Activated CD4-positive, alpha-beta T cell treated with anti-CD3 and anti-CD28 coated beads, Interleukin-2, Interleukin-6, amounts not matched to agents 100 ng/mL and 50 ng/mL, durations not matched to agents 16 hours and 8 hours (primary cell): ENCODE measurements at places on chromosomes 16 and 17.

- no peak for DNase-seq
Observed at GRCh38 chr17:43224146-43224705, 4.2 kb downstream of the CCDC200 start.

DNA sequence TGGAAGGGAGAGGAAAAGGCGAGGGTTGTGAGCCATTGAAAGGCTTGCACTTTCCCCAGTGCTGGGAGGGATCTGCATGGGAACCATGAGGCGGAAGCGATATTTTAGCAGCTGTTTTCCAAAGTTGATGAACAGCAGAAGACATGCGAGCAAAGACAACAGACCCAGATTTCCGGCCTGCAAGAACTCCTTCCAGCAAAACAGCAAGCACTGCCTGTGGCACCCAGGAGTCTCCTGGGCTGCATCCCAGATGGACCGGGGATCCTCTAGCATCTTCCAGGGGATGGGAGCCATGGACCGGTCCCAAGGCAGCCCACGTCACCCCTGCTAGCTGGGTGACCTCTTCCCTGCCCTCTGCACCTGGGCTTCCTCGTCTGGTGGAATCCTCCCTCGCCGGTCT, 162.8 kb downstream of the IRF8 start:
- no peak for DNase-seq

GRCh38 chr16:71504901-71505300, 15.8 kb upstream of the ZNF19 start:
- no peak for DNase-seq

GRCh38 chr16:23909792-23910418, 74.1 kb downstream of the PRKCB start:
- DNase-seq: no peak

- DNase-seq: no peak
Observed at GRCh38 chr17:8563024-8563776, 67.3 kb downstream of the MYH10 start.

GRCh38 chr16:3458278-3458851, 14.9 kb downstream of the NAA60 start:
- DNase-seq: peak; percentile 21

- DNase-seq: no peak
Observed at GRCh38 chr16:84788920-84789391, 30.8 kb upstream of the CRISPLD2 start.

DNA sequence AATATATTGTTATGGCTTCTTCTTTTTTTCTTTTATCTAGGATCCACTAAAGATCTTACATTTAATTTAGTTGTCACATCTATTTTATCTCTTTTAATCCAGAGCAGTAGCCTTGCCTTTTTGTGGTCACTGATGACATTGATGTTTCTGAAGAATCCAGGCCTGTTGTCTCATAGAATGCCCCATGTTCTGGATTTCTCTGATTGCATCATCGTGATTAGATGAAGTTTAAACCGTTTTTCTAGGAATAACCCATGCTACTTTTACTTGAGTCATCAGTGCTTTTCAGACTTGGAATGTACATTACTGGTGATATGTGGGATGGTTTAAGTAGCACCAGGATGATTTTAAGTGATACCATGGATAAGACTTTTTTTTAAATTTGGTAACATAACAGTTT, 106.4 kb upstream of the CES5A start:
- DNase-seq: no peak

DNA sequence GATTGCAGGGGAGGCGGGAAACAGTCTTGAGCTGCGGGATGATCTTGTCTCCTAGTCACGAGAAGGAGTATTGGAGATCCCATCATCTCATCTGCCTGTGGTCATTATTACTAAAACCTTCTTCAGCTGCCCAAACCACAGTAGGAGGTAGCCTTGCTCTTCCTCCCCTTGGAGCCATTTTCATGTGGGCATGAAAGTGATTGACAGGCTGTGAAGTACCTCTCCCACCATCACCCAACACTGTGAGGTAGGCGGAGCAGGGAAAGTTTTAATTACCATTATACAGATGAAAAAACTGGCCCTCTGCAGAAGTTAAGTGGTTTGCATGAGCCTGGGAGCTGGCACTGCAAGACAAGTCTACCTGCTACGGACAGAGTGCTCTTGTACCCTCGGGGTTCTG, 237.3 kb downstream of the MSI2 start:
- DNase-seq: no peak

DNA sequence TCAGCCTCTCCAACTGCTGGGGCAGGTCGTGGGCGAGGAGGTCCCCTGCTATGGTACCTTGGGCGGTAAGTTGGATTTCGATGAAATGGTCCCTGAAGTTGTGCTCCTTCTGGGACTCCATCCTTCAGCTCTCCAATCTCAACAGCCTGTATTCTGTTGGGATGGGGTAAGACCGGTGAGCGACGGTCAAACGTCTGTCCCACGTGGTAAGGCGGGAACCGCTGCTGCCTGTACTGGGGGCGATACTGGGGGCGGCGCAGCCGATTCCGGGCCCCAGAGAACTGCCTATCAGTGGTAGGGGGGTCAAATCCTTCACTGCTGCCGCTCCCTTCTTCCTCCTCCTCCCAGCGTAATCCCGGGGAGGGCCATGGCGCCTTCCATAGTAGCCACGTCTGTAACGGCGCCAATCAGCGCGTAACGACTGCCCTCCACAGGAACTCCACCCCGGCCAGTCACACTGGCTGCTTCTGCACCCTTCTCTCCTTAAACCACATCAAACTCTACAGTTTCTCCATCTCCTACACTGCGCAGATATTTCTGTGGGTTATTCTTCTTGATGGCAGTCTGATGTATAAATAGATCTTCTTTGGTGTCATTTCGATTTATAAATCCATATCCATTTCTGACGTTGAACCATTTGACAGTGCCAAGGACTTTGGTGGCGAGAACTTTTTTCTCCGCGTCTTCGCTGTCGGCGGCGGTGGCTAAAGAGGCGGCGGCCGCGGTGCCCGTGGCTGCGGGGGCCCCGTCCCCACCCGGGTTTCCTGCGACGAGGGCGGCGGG, 41.1 kb downstream of the AHSP start:
- DNase-seq: no peak

DNA sequence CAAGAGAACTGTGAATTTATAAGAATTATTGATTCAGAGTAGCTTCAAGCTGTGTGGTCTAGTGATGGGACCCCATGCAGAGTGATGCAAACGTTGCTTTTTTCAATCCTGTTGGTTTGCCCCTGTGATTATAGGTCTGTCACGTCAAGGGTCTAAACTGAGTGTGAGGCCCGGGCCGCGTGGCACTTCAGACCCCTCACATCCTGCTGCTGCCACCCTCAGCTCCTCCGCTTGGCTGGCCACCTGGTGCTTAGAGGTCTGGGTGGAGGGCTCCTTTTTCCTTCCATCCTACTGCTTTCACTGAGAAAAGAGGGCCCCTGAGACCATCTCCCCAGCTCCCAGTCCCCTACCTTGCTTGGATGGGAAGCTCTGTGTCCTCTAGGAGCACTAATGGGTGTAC, 12.0 kb downstream of the MYL4 start:
- DNase-seq: no peak

- DNase-seq: no peak
Observed at GRCh38 chr16:81516478-81517149, 72.0 kb downstream of the CMIP start.

DNA sequence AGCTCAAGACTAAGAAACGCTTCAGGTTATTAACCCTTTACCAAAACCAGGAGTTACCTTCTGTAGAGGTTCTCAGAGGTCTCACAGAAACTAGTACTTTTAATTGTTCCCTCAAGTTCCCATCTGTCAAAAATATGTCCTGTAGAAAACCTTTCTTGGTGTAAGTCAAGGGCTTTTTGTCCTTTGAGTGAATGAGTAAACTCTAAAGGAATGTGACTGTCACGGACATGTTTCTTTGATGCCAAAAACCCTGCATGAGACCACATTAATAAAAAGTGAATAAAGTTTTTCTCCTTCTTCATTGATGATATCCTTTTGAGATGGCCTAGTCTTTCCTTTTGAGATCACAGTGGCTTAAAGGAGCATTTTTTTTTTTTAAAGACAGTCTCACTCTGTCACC, 102.9 kb downstream of the NLK start:
- DNase-seq: no peak

DNA sequence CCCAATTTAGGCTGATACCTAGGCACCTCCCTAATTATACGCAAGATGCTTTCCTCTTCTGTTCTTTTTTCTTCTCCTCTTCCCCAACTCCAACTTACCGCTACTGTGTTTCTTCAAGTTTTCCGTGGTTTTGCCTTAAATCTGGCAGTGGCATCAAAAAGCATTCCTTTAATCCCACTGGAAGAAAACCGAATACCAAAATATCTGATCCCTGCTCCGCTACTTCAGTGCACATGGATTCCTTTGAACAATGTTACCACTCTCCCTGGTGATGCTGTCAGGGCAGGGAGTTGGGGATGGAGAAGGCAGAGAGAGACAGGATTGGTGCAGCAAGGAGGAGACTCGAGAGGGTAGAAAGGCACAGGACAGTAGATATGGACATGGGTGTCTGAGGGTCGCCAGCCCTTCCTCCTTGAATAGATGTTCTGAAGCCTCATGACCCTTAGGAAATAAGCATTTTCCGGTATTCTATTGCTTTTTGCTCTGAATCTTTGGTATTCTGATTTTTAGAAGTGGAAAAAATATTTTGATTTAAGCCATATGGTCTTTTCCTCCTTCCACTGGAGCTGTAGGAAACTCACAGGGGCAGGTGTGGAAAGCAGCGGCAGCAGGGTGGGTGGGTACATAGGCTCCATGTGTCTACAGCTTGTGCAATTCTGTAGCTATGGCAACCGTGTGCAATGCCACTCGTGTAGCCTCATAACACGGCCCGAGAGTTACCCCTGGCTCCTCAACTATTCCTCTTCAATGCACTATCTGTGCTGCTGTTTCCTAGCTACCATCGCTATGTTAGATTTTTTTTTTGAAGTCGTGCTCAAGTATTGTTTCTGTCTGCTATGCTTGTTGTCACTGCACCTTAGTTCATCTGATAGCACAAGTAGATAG, 32.3 kb upstream of the TANC2 start:
- DNase-seq: no peak

- no peak for DNase-seq
Observed at GRCh38 chr16:84009282-84009681, 33.3 kb downstream of the SLC38A8 start.

- no peak for DNase-seq
Observed at GRCh38 chr16:57567691-57568090, 25.2 kb downstream of the ADGRG5 start.

- peak; percentile 77 for DNase-seq
Observed at GRCh38 chr17:47253541-47254402, at the start of gene ITGB3. Gene ITGB3, plus strand, starts transcription at chr17:47253827. Its CDS starts 35 bp downstream, at chr17:47253862.

DNA sequence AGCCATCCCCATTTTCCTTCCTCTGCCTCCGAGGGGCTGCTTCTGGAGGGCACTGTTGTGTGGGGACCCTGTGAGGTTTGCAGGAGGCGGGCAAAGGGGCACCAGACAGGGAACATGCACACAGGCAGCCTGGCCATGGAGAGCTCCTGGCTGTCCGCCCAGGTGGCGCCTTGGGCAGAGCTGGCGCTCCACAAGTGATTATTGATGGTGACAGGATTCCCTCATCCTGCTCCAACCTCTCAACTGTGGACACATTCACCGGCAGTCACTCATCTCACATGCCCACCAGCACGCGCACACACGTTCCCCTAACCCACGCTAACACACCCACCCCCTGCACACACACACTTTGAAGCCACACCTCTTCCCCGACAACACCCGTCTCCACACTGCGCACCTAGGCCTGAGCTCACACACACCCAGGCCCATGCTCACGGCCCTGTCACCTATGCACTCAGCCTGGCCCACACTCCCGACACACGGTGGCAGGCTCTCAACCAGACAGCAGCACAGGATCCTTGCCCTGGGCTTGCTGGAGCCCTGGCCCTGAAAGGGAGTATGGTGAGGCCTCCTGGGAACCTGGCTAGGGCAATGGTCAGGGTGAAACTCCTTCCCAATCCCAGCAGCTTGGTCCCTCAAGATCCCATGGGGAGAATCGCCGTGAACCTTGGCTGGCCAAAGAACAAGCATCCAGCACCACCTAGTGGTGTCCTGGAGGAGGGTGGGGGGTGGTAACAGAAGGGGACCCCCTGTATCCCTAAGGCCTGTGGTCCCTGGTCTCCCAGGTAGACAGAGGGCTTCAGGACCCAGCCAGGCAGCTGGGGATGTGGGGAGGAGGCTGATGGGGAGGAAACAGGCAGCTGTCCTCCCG, 3.6 kb downstream of the PNMT start:
- DNase-seq: no peak

- DNase-seq: no peak
Observed at GRCh38 chr17:5354886-5355415, 64.5 kb downstream of the NUP88 start.

- no peak for DNase-seq
Observed at GRCh38 chr17:4511199-4511932, 12.7 kb downstream of the SPNS2 start.

GRCh38 chr17:41367426-41368075, 2.1 kb downstream of the KRT33B start:
- no peak for DNase-seq

- DNase-seq: peak; percentile 72
Observed at GRCh38 chr16:50765260-50765659, 23.4 kb downstream of the CYLD start.

- no peak for DNase-seq
Observed at GRCh38 chr17:67272312-67273047, 27.5 kb upstream of the HELZ start.

- DNase-seq: no peak
Observed at GRCh38 chr16:7083096-7083495, 249.5 kb upstream of the RBFOX1 start.

GRCh38 chr17:49403514-49404289, 11.0 kb downstream of the PHB1 start:
- DNase-seq: no peak

- no peak for DNase-seq
Observed at GRCh38 chr17:50256826-50257618, 17.2 kb upstream of the TMEM92 start.

- DNase-seq: no peak
Observed at GRCh38 chr16:89473136-89473712, 17.1 kb downstream of the ANKRD11 start.

GRCh38 chr16:53597776-53598175, 94.8 kb upstream of the AKTIP start:
- DNase-seq: no peak

- DNase-seq: peak; percentile 92
Observed at GRCh38 chr17:7356072-7356549, 1.2 kb downstream of the TMEM95 start.

DNA sequence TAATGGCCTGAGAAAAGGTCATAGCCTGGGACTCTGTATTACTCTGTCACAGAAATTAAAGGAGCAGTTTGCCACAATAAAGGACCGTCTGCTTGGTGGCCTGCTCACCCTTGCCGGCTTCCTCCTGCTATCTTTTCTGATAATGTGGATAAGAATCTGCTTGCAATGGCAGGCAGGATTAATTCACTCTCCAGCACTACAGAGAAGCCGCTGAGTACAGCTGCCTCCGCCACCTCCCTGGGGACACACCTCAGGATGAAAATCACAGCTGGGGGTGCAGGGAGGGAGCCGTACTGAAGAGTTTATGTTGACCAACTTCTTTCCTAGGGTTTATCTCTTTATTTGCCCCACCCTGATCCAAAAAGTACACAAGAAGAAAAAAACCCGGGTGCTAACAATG, 245.9 kb upstream of the RPL38 start:
- no peak for DNase-seq

- peak; percentile 27 for DNase-seq
Observed at GRCh38 chr17:74466111-74466827, at the start of gene CD300A. Gene CD300A, plus strand, starts transcription at chr17:74466634. Its CDS starts 70 bp downstream, at chr17:74466704.

GRCh38 chr17:67689534-67690177, 28.1 kb upstream of the NOL11 start:
- DNase-seq: peak; percentile 72

GRCh38 chr16:15636392-15636873, 6.5 kb downstream of the MARF1 start:
- DNase-seq: peak; percentile 33
